Cardiac muscle cell (in vitro differentiated cells and primary cell): ENCODE measurements at places on chromosomes 1 and 21. TPM values are rescaled to one million over a fixed set of nuclear protein-coding genes. Genes with fewer than 3 reads are reported as not detected.
A peak's percentile ranks its signal among the peaks of the same experiment; 100 is the strongest.

GRCh38 chr1:156711011-156711817 is 5.8 kb upstream of the CRABP2 start:
- peak overlapping the region; percentile 86 for H3K27ac ChIP-seq
- H3K36me3 ChIP-seq: no peaks in the 10 kb centered on the region
- H3K4me1 ChIP-seq: peaks cover 72% of the 10 kb centered on the region
- H3K4me3 ChIP-seq: no peak overlapping the region
- no peaks in the 10 kb centered on the region for H3K27me3 ChIP-seq
- DNase-seq: peak; percentile 76

GRCh38 chr1:61053712-61054600 is 28.4 kb upstream of the NFIA start:
- DNase-seq: peak; percentile 59
- H3K27me3 ChIP-seq: peaks cover 73% of the 10 kb centered on the region
- no peak overlapping the region for H3K27ac ChIP-seq
- peaks cover 28% of the 10 kb centered on the region for H3K4me1 ChIP-seq

DNA sequence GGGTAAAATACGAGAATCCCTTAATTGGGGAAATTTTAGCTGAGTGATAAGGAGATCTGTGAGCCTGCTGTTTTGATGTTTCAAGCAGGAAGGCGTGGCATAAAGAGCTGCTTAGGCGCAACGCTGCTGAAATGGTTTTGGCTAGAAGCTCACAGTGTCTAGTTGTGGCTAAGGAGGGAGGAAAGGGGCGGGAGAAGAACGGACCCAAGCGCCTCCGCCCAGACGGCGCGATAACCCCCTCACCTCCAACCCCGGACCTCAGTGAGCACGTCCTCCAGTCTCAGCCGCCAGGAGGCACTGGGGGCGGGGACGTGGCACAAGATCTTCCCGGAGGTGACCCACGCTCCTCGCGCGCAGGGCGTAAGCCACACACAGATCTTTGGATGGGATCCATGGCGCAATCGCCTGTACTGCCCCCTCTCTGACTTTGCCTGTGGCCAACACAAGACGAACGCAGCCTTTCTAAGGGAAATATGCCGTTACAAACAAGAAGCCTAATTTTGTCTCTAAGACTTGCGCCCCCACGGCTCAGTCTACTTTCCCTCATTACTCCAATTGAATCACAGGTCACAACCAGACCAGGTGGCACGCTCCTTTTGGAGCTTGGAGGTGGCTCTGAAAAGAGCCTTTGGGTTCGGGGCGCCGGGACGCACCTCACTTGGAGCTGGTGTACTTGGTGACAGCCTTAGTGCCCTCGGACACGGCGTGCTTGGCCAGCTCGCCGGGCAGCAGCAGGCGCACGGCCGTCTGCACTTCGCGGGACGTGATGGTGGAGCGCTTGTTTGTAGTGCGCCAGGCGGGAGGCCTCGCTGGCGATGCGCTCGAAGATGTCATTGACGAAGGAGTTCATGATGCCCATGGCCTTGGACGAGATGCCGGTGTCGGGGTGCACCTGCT is 23.4 kb upstream of the RNF187 start:
- no peaks in the 10 kb centered on the region for H3K4me1 ChIP-seq
- peak overlapping the region; percentile 39 for H3K4me3 ChIP-seq
- no peak overlapping the region for H3K27ac ChIP-seq
- no peaks in the 10 kb centered on the region for H3K36me3 ChIP-seq
- no peak for DNase-seq

DNA sequence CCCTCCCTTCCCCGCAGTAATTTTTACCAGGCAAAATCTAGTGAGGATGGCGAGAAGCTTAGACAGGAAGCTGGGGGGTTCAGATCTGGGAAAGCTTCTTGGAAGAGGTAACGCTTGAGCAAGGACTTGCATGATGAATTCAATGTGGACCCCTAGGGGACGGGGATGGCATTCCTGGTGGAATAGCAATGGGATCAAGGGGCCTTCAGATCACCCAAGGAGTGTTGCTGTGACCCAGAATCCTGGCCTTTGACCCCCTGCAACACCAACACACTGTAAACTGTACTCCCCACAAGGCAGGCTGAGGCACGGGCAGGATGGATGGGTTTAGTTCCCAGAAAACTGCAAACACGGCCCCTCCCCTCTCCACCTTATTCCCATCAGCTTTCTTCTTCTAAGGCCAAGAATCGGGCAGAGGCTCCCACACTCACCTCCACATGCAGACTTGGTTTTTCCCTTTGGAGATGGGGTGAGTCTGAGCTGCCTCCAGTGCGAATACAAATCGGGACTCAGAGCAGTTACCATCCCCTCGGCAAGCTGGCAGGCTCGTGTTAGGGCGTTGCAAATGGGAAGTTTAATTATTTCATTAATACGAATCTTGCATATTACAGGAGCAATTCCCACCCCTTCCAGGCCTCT is 20.1 kb downstream of the DISP3 start:
- no peak for DNase-seq
- H3K27me3 ChIP-seq: no peaks in the 10 kb centered on the region
- no peak overlapping the region for H3K27ac ChIP-seq
- no peaks in the 10 kb centered on the region for H3K36me3 ChIP-seq

GRCh38 chr1:94079080-94079940 is 41.6 kb downstream of the ABCA4 start:
- H3K27ac ChIP-seq: no peak overlapping the region
- DNase-seq: no peak
- no peaks in the 10 kb centered on the region for H3K4me1 ChIP-seq

GRCh38 chr1:236844499-236845271 is 49.6 kb downstream of the MTR start:
- peaks cover 11% of the 10 kb centered on the region for H3K36me3 ChIP-seq
- H3K4me3 ChIP-seq: no peak overlapping the region
- no peaks in the 10 kb centered on the region for H3K27me3 ChIP-seq
- DNase-seq: peak; percentile 72
- H3K4me1 ChIP-seq: peaks cover 9% of the 10 kb centered on the region
- peak overlapping the region; percentile 88 for H3K27ac ChIP-seq

- DNase-seq: no peak
- no peaks in the 10 kb centered on the region for H3K36me3 ChIP-seq
- H3K27ac ChIP-seq: no peak overlapping the region
These were observed 23.8 kb downstream of the CD244 start for GRCh38 chr1:160838888-160839287.

GRCh38 chr1:236916131-236916800 is 88.0 kb downstream of the MT1HL1 start:
- peaks cover 16% of the 10 kb centered on the region for H3K4me1 ChIP-seq
- DNase-seq: no peak
- no peak overlapping the region for H3K27ac ChIP-seq
- no peaks in the 10 kb centered on the region for H3K27me3 ChIP-seq
- no peaks in the 10 kb centered on the region for H3K36me3 ChIP-seq
- no peak overlapping the region for H3K4me3 ChIP-seq

DNA sequence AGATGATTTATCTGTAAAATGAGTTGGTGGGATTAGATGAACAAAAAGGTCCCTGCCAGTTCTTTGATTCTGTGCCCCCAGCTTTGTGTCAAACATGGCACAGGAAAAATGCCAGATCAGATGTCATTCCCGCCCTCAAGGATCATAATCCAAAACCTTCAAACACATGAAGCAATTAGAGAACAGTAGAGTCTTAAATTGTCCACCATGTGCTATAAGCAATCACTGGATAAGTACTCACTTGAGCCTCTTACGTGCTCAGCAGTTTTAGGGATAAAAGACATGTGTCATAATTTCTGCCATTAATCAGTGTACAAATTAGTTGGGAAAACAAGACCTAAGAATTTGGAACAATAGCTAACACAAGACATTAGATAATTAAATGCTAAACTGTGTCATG is 15.4 kb upstream of the KIAA0040 start:
- no peaks in the 10 kb centered on the region for H3K4me1 ChIP-seq
- no peak overlapping the region for H3K27ac ChIP-seq
- H3K4me3 ChIP-seq: no peak overlapping the region
- no peak for DNase-seq
- H3K27me3 ChIP-seq: peaks cover 3% of the 10 kb centered on the region
- no peaks in the 10 kb centered on the region for H3K36me3 ChIP-seq

Gene PDC
- not detected in 2 replicates for total RNA-seq

Gene THEM5
- not detected in 2 replicates for total RNA-seq

Gene UBR4
- 105 and 206 TPM in 2 replicates for total RNA-seq

Gene DMRTA2
- total RNA-seq: 0.04 and 0.12 TPM in 2 replicates

Gene MYCL
- total RNA-seq: 8.1 and 11.1 TPM in 2 replicates
